ENCODE measurements at places on chromosomes 5 and 9.

- H3K4me1 ChIP-seq, result peaks cover 26% of the 10 kb centered on the region
- no peak overlapping the region for H3K27ac ChIP-seq
- no peaks in the 10 kb centered on the region for H3K36me3 ChIP-seq
- DNase-seq, result peak; percentile 76
These were observed 5.3 kb upstream of the TJP2 start for GRCh38 chr9:69168709-69169217.

DNA sequence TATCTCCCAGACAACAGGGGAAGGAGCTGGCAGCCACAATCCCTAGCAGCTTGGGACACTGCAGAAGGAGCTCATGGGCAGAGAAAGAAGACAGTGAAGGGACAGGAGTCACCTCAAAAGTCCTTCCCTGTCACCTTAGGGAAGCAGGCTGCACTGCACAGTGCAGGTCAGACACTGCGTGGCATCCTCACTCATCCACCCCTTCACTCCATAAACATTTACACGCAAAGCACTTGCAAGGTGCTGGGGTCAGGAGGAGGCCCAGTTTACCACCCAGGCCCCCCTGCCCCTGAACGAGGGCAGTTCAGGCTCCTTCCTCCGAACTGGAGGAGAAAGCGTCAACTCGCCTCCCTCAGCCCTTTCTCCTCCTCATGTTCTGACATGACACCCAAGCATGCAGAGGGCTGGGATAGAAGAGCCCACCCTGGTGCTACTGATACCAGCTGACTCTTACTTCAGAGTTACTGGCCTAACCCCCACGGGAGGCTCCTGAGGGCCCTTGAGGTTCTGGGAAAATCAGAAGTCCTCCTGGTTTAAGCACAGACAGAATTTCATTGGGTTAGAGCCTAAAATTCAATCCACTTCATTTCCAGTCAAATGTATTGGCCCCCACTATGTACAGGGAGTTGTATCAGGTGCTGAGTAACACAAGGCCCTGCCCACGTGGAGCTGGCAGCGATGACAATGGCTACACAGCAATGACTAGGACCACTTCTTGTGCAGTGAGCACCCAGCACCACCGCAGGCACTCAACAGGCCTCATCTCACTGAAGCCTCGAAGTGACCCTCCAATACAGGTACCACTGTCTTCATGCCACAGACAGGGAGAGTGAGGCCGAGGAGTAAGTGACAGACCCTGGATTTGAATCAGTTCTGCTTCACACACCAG lies 70.4 kb downstream of the RAPGEF1 start:
- H3K4me1 ChIP-seq, result peaks cover 49% of the 10 kb centered on the region
- H3K27ac ChIP-seq, result peak overlapping the region; percentile 67
- no peaks in the 10 kb centered on the region for H3K27me3 ChIP-seq
- peak overlapping the region; percentile 10 for H3K4me3 ChIP-seq
- no peak for DNase-seq

GRCh38 chr5:124235576-124235975 lies 510.9 kb downstream of the ZNF608 start:
- H3K4me3 ChIP-seq, result no peak overlapping the region
- H3K27ac ChIP-seq, result no peak overlapping the region
- DNase-seq, result no peak
- H3K36me3 ChIP-seq, result no peaks in the 10 kb centered on the region

DNA sequence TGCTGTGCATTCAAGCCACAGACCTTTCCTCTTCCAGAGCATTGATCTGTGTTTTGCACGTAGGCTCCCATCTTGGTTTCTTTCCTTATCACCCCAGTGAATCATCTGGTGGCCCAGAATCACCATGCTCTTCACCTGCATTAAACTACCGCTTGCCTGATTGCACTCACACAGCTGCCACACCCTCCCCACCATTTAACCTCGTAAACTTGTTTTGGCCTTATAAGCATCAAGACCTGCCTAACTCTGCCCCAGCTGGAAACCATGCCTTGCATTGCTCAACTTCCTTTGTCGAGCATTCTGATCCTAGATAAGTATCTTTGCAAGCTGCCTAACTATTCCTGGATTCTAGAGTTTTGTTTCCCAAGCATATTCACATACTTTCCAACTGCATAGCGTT lies 369.6 kb upstream of the SEMA6A start:
- H3K27ac ChIP-seq, result no peak overlapping the region
- H3K4me3 ChIP-seq, result no peak overlapping the region
- H3K36me3 ChIP-seq, result no peaks in the 10 kb centered on the region

Data from spleen (tissue), 13 donors.